Astrocyte of the spinal cord (primary cell): ENCODE measurements at places on chromosomes 2 and 18.
A peak's percentile ranks its signal among the peaks of the same experiment; 100 is the strongest.

DNA sequence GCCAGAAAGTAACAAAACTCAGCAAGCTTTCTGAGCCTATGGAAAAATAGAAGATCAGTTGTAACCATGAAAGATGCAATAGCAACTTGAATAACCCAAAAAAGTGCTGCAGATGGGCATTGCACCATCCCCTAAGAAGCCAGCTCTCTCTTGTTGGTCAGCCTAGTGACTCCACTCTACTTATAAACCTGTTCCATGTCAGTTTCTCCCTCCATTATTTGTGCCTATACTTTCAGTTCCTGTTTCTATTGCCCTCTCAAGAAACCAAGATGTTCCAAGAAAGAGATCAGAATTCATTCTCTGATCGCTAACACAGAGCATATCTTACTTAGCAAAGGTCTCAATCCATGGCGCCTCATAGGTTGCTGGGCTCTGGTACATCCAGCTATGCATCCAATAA is 170.3 kb upstream of the MAP2 start:
- no peak for DNase-seq

- DNase-seq, result no peak
Measured at GRCh38 chr2:49152824-49153223, 1.5 kb downstream of the FSHR start.

DNA sequence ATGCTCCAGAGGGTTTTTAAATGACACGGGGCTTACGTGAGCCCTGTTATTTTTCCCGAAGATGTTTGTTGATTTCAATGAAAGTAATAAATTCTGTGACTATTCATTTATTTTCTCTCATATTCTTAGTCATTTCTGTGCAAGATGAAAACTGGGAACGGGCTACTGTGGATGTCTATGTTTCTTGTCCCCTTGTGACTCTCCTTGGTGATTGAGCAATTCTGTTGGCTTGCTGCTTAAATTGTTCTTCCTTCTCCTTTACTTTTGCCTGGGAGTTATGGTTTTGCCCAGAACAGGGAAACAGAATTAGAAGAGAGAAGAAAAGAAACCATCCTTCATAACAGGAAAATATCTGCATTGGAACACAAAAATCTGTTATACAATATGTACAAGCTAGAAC is 508.2 kb upstream of the DSEL start:
- DNase-seq, result no peak

- DNase-seq, result peak; percentile 69
Measured at GRCh38 chr18:58937071-58937886, 72.6 kb downstream of the ZNF532 start.

DNA sequence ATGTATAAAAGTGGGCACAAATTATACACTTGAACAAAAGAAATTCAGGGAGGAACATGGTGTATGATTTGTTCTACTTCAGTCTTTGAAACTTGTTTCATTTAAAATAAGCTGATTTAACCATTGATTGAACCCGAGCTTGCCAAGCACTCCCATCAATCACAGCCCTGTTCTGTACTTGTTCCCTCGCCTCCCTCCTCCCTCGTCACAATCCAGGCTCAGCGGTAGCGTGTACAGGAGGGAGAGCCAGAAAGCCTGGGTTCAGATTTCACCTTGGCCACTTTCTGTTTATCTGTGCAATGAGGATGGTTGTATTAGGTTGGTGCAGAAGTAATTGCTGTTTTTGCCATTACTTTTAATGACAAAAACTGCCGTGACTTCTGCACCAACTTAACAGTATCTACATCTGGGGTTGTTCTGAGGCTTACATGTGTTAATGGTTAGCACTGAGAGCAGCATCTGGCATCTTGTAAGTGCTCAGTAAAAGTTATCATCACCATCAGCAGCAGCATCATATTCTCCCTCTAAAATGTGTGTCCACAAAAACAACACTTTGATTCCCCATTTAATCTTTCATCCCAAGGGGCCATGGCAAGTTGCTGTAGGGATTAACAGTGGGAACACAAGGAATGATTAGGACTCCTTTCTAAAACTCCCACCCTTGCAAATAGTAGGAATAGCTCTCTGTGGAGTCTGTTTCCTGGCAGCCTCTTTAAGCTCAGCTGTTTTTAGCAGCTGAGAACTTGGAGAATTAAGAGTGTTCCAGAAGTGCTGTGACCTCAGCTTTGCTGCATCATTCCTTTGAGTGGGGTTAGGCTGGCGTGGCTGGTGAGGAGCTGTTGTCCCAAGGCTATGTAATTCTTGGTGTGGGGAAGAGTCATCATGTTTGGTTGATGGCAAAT is 4.7 kb downstream of the DPYSL5 start:
- no peak for DNase-seq
